Stimulated activated naive CD4-positive, alpha-beta T cell (primary cell): ENCODE measurements at places on chromosomes 11 and 22.

DNA sequence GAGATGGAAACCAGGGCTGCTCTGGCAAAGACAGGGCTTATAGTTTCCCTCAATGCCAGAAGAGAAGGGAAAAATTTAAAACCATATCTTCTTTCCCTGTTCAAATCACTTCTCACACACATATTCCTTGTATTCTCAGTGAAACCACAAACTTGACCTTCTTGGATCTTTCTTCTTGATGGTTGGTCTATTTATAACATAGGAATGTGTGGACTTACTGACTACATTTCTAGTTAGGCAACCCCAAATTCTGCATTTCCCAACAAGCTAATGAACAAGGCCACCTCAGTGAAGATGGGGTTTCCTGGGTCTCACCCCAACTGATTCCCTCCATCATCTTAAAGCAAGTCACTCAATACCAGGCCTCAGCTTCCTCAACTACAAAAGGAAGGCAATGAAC, 3.8 kb upstream of the QSER1 start:
- no peak for DNase-seq

DNA sequence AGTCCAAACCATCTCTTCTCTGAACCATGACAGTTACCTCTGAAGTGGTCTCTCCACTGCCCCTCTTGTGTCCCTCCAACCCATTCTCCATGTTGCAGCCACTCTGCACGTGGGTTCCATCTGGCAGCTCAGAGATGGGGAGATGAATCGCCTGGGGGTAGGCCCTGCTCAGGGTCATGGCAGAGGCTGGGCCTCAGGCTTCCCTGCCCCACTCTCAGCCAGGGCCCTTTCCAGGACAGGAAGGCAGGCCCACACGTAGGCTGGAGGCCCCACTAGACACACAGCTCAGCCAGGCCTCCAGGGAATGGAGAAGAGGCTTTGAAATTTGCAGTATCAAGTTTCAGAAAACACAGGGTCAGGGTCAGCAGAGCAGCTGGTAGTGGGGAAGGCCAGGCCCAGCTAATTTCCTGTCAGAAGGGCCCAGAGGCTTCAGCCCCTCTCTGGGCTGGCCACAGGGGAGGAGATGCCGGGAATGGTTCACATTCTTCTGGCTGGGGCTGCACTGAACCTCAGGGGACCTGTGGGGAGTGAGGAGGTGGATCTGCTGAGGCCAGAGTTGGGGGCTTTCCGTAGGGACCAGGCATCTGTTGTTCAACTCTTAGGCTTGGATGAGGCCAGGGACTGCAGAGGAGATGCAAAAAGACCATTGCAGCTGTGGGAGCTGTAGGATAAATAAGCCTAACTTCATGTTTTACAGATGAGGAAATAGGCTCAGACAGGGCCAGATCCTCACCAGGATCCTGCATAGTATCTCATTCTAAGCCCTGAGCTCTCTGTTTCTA, 101.6 kb downstream of the SWAP70 start:
- no peak for DNase-seq

DNA sequence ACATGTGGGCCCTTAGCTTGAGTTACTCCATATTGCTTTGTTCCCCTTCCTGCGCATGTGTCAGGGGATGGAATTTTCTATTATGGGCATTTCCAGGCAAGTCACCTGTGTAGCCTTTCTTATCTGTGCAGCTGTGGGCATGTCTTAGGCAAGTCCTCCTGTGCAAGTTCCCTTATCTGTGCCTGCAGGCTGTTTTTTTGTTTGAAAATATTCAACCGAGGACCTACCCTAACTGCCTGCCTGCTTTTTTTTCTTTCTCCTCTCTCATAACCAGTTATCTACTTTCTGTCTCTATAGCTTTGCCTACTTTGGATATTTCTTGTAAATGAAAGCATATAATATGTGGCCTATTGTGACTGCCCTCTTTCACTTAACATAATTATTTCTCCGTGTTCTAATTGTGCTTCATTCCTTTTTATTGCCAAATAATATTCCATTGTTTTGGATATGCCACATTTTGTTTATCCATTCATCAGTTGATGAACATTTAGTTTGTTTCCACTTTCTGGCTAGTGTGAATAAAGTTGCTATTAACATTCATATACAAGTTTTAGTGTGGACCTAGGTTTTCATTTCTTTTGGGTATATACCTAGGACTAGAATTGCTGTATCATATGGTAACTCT, 83.6 kb upstream of the CADM1 start:
- no peak for DNase-seq

- DNase-seq: peak; percentile 21
These were observed 12.1 kb downstream of the OR10D3 start for GRCh38 chr11:124195189-124195734.

DNA sequence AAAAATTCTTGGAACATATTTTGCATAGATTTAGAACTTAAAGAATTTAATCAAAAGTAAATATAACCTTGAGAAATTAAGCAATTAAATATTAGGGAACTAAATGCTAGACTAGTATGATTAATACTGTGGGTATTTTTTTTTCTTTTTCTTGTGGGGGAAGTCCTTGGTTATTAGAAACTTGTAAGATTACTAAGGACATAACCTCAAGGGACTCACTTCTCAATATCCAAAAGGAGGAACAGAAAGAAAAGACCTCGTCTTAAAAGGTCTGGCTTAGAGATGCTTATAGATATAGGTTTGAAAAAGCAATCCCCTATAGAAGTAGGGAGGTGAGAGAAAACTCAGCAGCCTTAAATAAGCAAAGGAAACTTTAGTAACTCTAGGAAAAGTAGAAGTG, 368.5 kb downstream of the INSC start:
- DNase-seq: no peak

DNA sequence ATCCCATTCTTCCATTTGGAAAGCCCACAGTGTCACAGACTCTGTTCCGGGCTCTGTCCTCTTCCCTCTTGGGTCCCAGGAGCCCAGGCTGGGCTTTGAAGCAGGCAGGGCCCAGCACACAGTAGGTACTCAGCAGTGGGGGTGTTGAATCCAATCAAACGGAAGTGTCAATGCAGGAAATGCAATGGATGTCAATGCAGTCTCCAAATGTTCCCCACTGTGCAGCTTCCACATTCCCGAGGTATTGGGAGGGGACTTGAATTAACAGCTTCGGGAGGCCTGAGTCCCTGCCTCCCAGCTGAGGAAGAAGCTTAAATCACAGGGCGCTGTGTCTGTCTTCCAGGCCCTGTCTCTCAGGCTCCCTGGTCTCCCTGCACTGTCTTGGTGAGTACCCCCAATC, 21.8 kb upstream of the SMIM35 start:
- DNase-seq: no peak

DNA sequence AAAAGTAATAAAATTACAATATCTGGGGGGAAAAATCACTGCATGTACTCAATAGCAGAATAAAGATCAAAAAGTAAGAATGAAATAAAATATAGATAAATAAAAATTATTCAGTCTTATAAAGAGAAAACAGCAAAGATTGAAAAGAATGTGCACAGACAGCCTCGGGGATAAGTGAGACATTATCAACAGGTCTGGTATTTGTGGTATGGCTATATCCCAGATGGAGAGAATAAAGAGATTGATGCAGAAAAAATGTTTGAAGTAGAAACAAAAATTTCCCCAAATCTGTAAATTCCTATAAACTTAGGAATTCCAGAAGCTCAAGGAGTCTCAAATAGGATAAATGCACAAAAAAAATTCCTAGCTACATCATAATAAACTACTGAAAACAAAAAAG, 74.5 kb upstream of the LUZP2 start:
- no peak for DNase-seq

DNA sequence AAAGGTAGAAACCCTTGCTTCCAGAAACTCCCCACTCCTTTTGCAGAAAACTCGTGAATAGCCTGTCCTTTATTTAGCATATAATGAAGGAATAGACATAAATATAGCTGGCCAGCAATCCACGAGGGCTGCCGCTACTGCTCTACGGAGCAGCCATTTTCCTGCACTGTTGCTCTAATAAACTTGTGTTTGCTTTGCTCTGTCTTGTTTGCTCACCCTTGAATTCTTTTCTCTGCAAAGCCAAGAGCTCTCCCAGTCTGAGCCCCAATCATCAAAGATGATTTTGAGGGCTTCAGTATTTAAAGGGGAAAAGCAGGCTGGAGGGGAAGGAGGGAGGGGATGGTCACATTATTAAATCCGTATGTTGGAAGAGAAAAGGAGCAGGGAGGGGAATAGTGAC, 16.6 kb upstream of the CHKA start:
- DNase-seq: no peak

GRCh38 chr11:61587951-61588727, 7.3 kb upstream of the SYT7 start:
- peak; percentile 63 for DNase-seq

- DNase-seq: no peak
These were observed 52.4 kb upstream of the ARFGAP3 start for GRCh38 chr22:42909363-42910058.

DNA sequence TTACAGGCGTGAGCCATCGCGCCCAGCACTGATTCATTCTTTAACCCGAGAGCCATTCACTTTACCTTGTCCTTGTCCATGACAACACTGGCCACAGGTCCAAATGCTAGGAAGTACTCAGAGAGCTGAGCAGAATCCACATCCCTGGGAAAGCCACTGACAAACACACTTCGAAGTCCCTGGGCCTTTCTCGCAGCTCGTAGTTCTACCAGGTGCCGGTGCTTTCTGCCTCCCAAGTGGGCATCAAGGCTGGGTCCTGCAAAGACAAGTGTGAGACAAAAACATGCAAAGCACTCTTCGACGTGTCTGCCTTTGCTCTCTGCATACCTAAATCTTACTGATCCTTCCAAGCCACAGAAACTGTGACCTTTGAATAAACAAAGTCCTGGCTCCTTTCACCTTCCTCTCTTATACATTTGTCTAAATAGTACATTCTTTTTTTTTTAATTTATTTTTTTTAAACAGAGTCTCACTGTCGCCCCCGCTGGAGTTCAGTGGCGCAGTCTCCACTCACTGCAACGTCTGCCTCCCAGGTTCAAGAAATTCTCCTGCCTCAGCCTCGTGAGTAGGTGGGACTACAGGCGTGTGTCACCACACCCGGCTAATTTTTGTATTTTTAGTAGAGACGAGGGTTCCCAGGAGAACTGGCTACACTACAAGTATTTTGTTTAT, 2.2 kb downstream of the TUT1 start:
- no peak for DNase-seq

GRCh38 chr22:49633010-49633324, 194.7 kb downstream of the BRD1 start:
- no peak for DNase-seq

DNA sequence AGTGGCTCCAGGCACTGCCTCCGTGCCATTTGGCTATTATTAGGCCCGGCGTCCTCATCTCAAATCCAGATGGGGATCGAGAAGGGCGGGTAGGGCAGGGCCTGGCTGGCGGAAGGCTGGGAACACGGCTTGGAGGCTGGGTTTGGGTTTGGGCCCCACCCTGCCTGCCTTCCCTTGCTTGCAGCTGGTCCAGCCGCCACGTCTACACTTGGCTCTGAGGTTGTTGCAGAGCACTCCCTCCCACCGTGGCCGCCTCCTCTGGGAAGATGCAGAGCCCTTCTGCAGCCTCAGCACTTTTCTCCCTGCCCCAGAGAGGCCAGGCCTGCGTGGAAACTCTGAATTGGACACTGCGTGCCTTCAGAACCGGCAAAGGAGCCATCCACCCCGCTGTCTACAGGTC, 5.2 kb upstream of the SMTN start:
- DNase-seq: no peak

GRCh38 chr11:96322775-96323641, 20.0 kb downstream of the MAML2 start:
- no peak for DNase-seq

DNA sequence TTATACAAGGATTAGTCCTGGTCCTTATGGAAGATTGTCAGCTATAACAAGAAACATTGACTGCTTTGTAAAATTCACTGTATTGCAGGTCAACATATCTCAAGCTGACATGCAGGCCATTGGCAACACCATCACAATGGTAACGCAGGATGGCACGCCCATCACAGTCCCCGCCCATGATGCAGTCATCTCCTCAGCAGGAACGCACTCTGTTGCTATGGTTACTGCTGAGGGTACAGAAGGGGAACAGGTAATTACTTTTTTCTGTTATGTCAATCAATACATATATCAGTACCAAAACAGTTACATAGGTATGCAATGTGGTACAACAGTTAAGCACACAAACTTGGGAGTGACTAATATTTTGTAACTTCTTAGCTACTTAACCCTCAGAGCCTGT, 55.3 kb downstream of the ZNF143 start:
- no peak for DNase-seq

GRCh38 chr22:35539487-35539886, 1.1 kb upstream of the RASD2 start:
- DNase-seq: no peak

GRCh38 chr22:43238526-43239006, 51.6 kb upstream of the TTLL12 start:
- no peak for DNase-seq

- DNase-seq: no peak
These were observed 2.1 kb upstream of the LRRC32 start for GRCh38 chr11:76672431-76673175.

GRCh38 chr11:31809857-31810778, 1.0 kb downstream of the PAX6 start:
- DNase-seq: no peak

- no peak for DNase-seq
These were observed 48.2 kb downstream of the RTN4R start for GRCh38 chr22:20219667-20220628.

- DNase-seq: no peak
These were observed 514.1 kb upstream of the LARGE1 start for GRCh38 chr22:34434371-34434770.

GRCh38 chr11:81979448-81979847, 754.2 kb downstream of the FAM181B start:
- no peak for DNase-seq

GRCh38 chr11:47724041-47724729, 9.0 kb upstream of the AGBL2 start:
- no peak for DNase-seq

- DNase-seq: no peak
These were observed 4.4 kb downstream of the POLA2 start for GRCh38 chr11:65266210-65266609.

GRCh38 chr11:38296211-38296776, 1698.3 kb upstream of the RAG2 start:
- no peak for DNase-seq

GRCh38 chr11:205221-206001, 1.8 kb downstream of the BET1L start:
- no peak for DNase-seq

- DNase-seq: no peak
These were observed 211.3 kb downstream of the MYO18B start for GRCh38 chr22:25953276-25953675.

- DNase-seq: no peak
These were observed 8.6 kb upstream of the TOLLIP start for GRCh38 chr11:1317993-1318392.

GRCh38 chr22:39893526-39893925, at the start of gene ENTHD1:
Gene ENTHD1 (minus strand): TSS chr22:39893760. CDS start chr22:39887748, 6,012 bp downstream.
- DNase-seq: no peak

GRCh38 chr11:28863422-28863821, 755.2 kb downstream of the METTL15 start:
- no peak for DNase-seq
